ENCODE measurements at places on chromosomes 12 and 14. TPM values are rescaled to one million over a fixed set of nuclear protein-coding genes. Genes with fewer than 3 reads are reported as not detected.

DPF3 gene
- total RNA-seq, result 25.0 TPM

- no peak for DNase-seq
Measured at GRCh38 chr14:79645753-79646362, 565.4 kb downstream of the DIO2 start.

L2HGDH gene
- 13.2 TPM for total RNA-seq

- DNase-seq, result no peak
Measured at GRCh38 chr14:96126339-96126782, 78.3 kb upstream of the BDKRB2 start.
